Natural killer cell (primary cell): ENCODE measurements at places on chromosomes 7 and 10. TPM values are rescaled to one million over a fixed set of nuclear protein-coding genes. Genes with fewer than 3 reads are reported as not detected.

DNA sequence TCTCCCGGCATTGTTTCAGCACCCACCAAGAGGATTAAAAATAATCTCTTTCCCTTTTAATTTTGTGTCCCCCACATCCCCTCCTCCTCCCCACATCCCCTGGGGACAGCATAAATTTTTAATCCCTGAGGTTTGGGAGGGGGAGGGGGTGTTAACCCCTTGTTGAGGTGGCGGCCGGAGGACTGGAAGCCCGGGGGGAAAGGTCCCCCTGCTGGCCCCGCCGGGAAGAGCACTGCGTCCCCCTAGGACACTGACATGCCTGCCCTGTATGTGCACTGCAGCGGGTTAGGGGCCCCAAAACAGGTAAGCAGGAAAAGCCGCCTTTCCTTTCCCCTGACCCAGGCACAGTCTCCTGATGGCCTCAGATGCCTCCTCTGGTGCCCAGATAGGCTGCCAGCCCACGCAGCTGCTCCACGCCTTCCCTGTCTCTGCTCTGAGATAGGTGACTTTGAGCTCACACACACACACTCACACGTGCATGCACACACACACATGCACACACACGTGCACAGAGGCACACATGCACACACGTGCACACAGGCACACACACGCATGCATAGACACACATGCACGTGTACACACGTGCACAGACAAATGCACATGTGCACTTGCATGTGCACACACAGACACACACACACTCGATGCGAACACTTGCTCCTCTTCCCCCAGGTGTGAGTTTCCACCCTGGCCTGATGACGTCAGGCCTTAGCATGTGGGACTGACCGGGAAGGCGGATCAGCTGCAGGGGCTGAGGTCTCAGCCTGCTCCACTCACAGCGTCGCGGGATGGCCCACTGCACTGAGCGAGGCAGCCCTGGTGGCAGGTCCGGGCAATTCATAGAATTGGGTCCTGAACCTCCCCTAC lies 12.3 kb downstream of the CNPY1 start:
- DNase-seq: peak; percentile 35

The THAP5 gene
- 21.0 TPM for total RNA-seq

The CYP2C8 gene
- total RNA-seq: 0.45 TPM

DNA sequence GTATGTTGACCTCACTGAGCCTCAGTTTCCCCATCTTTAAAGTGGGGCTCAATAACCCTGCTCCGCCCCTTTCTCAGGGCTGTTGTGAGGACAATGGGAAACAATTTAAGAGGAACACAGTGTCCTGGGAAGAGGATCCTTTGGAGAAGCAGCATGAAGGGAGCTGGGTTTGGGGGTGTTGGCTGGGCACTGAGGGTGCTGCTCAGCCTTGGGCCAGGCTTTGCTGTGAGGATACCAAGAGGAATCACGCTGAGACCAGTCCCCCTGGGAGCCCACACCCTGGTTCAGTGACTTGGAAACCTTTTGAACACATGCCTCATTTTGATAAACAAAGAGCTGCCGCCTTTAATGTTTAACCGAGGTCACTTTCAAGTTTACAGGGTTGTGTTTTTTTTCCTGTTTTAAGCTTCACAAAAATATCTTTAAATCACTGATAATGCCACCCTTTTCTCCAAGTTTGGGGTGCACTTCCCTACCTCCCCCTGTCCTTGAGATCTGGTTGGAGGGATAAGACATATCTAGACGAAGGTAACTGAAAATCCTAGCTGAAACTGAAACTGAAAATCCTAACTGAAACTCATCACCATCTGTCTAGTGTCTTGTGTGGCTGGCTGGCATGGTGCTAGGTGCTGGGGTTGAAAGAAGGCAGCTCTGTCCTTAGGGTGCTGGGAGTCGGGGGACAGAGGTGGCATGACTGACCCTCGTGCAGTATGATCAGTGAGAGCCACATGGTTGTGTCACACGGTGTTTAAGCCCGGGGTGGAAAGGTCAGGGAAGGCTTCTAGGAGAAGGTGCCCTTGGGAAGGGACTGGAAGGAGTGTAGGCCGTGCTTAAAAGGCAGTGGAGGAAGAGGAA lies 27.7 kb downstream of the ZNF775 start:
- DNase-seq: peak; percentile 69

GRCh38 chr7:112267944-112268691 lies 61.6 kb downstream of the ZNF277 start:
- no peak for DNase-seq

- no peak for DNase-seq
Observed at GRCh38 chr7:101589976-101590662, 39.0 kb downstream of the MYL10 start.

- DNase-seq: no peak
Observed at GRCh38 chr7:49883933-49884332, 110.5 kb downstream of the VWC2 start.

The EMX2 gene
- total RNA-seq: not detected

The GPR15LG gene
- total RNA-seq: not detected

DNA sequence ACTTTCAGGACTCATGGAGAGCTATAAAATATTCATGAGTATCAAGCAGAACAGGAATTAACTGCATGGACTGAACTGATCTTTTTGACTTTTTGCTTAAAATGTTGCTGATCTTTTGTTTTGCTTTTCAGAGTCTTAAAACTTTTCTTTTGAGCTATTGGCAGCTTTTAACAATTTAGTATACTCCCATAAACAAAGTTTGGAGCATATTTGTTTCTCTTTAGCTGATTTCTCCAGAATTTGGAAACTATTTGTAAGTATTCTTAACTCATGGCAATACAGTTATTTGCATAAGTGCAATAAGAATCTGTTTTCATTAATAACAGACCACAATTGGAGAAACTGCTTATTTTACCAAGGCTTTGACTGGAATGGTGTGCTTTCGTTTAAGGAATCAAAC lies 73.4 kb upstream of the C1GALT1 start:
- DNase-seq: no peak

GRCh38 chr10:74926791-74927585 lies 100.6 kb downstream of the KAT6B start:
- DNase-seq: no peak
